GM12891 (cell line): ENCODE measurements at places on chromosomes 3 and 15.

DNA sequence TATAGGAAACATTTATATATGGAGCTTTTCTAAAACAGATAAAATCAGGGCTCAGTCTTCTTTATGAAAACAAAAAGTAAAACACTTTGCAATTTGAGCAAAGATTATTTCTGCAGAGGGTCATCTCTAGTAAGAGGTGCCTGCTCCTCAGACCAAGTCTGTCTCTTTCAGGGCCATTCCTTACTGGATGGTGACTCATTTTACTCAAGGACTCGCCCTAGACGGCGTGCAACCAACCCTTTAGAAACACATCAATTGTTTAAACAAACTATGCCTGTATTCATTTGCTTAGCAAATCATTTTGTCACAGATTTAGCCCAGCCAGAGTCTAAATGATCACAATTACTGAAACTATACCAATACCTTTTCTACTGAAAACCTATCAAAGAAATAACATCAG lies 242.8 kb upstream of the ICE2 start:
- no peak for DNase-seq

DNA sequence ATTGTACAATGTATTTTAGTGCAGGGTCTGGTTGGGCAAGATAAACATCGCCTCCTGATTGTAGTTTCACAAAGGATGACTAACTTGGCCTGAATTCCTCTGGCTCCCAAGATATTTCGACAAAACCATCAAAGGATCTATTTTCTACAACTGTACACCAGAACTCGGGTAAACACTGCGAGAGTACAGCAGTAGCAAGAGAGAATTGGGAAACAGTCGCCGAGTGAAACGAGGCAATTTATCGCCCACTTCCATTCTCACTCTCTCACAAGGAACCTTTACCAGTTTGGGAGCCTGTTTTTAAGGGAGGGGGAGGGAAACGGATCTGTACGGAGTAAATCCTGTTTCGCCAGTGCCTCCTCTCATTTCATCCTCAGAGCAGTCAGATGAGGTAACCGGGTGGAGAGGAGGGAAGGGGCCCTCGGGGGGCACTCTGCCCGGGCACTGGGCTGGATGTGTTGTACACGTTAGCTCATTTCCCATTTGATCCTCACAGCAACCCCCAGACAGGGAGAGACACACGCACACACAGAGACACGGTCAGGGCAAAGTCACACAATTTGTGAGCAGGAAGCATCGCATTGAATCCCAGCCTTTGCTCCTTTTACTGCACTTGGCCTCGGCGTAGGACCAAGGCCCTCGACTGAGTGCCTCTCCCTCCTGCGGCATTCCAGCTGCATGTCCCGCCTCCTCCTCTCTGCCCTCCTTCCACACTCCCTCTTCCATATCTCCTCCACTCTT lies 120.1 kb downstream of the LIPC start:
- DNase-seq = no peak

- no peak for DNase-seq
These were observed 243.8 kb downstream of the ALCAM start for GRCh38 chr3:105610473-105610872.

GRCh38 chr15:43517354-43518196 lies at the start of gene MAP1A:
TSS of gene MAP1A (plus strand) at chr15:43517608. CDS start at chr15:43521474, 3,866 bp downstream.
- no peak for DNase-seq

DNA sequence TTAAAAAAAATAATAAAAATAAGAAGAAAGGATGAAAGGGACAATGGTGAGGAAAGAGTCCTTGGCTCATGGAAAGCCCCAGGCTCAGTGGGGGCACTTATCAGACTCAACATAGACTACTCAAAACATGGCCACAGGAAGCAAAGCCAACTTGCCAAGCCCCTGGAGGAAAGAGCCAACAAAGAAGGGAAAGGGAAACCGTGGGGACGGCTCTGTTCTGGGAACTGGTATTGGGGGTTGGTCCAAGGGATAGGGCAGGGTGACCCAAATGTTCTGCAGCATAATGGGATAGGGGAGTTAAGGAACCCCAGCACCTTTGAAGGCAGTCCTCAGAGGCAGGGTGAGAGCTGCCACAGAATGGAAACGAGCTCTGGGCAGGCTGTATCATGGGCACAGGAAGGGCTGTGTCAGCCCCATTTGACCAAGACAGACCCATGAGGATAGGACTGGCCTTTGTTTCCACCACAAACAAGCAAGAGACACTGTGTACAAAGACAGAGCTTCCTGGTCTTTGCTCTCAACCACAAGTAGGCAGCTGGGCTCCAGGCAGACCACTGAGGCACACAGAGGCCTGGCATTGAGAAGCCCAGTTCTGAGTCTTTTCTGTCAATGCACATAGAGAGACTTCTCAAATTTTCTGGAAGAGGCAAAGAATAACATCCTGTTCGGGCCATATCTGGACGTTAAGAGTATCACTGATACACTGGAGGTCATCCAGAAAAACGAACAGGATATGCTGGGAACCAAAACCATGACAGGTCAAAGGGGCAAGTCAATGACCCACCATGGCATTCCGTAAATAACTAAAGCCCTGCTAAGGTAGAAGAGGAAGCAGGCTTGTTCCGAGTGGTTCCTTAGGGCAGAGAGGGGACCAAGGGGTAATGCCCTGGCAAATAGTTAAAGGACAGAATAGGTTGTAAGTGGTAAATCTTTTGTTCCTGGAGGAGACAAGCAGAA lies 10.6 kb upstream of the SEMA7A start:
- no peak for DNase-seq

- DNase-seq = no peak
These were observed 31.6 kb downstream of the DNAJB8 start for GRCh38 chr3:128435058-128435457.

DNA sequence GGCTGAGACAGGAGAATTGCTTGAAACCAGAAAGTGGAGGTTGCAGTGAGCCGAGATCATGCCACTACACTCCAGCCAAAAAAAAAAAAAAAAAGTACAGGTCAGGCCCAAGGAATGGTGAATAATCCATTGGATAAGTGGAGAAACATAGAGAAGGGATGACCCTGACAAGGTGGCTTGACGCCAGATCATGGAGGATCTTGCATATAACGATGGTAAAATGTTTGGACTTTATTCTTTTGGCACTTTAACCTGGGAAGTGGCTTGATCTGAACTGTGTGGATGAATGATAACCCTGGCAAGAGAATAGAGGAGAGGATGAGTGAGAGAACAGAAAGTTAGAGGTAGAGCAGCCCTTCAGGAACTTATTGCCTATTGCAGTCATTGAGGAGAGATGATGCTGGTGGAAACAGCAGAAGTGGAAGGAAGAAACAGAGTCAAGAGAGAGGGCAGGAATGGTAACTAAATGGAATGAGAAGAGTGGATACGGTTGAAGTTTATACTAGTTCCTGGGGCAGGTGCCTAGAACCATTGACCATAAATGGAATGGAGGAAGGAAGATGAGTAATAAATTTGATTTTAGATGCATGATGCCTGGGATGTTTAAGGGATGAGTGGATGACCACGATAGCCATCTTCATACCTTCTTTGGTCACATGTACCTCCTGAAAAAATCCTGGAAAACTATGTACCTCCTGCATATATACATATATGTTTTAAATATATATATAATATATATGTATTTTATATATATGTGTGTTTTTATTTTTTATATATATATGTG lies 57.8 kb downstream of the BLM start:
- DNase-seq = no peak

DNA sequence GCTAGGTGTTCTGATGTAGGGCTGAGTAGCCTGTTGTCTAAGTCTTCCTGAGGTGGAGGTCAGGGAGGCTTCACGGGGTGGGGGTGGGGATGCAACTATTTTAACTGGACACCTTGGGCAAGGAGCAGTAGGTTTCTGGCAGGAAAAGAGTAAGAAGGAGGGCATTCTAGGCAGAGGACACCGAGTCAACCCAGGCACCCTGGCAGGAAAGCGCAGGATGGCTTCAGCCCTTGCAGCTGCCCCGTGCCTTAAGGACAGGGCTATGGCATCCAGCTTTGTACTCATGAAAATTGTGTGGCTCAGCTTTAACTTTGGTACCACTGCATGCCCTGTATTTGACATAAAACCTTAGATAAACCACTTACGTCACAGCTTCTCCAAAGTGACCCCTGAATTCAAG lies 6.4 kb upstream of the FILIP1L start:
- no peak for DNase-seq

DNA sequence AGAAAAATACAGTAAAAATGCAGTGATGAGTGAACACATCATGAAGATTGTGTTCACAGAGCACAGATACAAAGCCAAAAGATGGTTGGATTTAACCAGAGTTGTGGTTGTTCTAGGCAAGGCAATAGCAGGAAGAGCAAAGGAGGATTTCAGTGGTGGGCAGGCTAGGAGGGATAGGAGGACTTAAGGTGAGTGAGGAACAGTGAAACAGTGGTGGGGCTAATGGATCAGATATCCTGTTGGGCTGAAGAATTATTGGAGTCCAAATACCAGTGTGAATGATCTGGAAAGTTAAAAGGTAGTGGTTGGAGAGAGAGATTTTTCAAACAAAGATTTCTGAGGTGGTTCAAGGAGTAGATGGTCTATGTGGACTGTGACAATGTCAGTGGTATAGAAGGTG lies 108.3 kb downstream of the B3GALNT1 start:
- DNase-seq = no peak

DNA sequence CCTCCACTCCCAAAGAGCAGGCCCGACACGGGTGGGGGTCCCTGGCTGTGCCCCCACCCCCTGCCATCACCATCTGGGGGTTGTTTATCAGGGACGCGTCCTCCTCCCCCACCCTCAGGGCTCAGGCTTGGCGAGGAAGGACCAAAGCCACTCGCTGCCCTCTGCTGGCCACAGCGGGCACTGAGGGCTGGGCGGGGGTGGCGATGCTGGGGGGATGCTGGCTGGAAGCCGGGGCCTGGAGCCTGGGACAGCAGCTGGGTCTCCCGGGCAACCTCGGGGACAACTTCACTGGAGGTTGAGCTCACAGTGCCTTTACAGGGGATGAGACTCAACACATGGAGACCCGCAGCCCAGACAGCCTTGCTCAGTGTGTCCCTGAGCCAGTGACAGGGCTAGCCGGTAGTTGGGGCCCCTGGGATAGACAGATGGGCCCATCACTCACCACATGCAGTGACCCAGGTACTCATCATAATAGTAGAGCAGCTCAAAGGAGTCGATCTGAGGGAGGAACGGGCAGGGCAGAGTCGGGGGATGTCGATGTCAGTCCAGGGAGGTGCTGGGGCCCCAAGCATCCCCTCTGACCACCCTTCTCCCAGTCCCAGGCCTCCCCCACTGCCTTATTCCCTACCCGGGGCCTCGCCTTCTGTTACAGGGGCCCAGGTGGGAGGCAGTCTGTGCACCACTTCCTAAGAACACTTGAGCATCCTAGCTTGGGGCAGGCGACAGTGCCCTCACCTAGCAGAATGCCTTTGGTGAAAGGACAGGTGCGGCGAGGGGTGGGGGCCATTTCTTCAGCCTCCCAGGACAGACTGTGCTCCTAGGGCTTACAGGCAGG lies 5.9 kb upstream of the CALML4 start:
- DNase-seq = no peak

GRCh38 chr3:113374078-113374477 lies 67.2 kb downstream of the CFAP44 start:
- no peak for DNase-seq

DNA sequence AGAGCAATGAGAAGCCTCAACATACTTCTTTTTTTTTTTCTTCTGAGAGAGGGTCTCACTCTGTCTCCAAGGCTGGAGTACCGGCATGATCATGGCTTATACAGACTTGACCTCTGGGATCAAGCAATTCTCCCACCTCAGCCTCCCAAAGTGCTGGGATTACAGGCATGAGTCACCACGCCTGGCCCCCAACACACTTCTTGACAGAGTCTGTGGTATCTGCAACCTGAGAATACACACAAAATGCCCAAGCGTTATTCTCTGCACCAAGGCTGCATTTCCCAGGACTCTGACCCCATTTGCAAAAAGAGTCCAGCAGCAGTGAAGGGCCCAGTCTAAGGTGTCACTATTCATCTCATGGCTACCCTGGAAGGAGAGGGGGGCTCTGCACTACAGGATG lies 42.7 kb upstream of the BLM start:
- no peak for DNase-seq

DNA sequence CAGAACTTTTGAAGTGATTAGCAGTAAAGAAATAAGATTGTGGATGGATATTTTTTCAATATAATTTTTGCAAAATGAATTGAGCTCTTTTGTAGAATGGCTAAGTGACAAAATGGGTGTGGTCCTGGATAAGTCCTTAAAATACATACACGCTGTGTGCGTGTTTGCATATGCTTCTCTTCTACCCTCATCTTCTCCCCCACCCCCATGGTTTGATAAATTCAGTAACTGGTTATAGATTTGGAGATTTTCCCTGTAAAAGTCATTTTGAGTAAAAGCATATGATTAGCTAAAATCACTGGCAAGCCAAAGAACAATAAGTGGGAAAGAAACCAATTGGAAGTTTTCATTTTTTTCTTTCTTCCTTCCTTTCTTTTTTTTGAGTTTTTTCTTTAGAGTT lies 453.9 kb upstream of the MDFIC2 start:
- DNase-seq = no peak

GRCh38 chr3:147418808-147419701 lies 9.9 kb downstream of the ZIC1 start:
- no peak for DNase-seq

- no peak for DNase-seq
These were observed 42.1 kb downstream of the USF3 start for GRCh38 chr3:113654310-113654709.

DNA sequence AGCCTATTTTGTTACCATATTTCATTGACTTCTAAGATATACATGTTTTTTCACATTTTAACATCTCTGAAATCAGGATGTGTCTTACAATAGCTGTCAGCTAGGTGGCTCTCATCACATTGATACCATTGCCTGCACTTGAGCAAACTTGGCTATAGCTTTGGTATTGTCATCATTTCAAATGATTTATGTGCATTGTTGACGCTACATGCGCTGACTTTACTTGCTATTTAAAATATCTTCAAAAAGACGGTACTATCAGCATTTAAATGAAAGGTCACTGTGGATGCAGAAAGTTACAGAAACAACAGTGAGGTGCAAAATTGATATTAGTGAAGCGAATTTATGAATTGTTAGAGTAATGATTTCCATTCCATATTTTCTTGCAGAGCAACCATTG lies 54.0 kb upstream of the ABHD2 start:
- no peak for DNase-seq

GRCh38 chr3:99551520-99551919 lies 86.9 kb upstream of the COL8A1 start:
- DNase-seq = no peak

GRCh38 chr3:40572588-40572987 lies 47.8 kb downstream of the ZNF621 start:
- DNase-seq = no peak

GRCh38 chr3:171643681-171644080 lies 166.6 kb downstream of the PLD1 start:
- DNase-seq = no peak

- DNase-seq = no peak
These were observed 160.9 kb downstream of the TIGIT start for GRCh38 chr3:114454551-114455251.
